ENCODE measurements at places on chromosomes 4 and X.

DNA sequence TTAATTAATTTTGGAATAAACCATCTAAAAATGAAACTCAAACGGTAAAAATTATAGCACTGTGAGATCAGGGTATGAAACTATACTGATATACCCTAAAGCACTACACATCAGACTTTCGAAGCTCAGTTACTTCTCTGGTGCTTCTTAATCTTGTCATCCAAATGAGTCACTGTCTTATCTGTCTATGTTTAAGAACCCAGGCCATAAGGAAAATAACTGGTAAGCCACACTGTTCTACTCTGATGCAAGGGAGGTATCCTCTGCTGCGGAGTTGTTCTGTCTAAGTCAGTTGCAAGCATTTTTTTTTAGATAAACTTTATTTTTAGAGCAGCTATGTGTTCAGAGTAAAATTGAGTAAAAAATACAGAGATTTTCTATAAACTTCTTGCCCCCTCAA lies 830.8 kb upstream of the POU3F4 start:
- no peak for DNase-seq

DNA sequence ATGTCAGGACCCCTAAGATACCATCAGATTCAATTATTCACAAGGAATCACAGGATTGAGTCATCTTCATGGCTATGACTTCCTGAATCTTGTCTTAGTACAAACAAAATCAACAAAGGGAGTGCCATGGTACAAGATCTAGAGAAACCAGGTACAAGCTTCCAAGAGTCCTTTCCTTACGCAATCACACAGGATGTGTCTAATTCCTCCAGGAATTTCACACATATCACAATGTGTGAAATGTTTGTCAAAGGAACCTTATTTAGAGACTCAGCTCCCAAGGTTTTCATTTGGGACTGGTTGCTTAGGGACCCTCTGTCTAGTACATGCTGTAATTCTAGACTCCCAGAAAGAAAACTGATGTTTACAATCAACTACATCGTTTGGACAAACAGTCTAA lies 83.0 kb downstream of the MAB21L2 start:
- DNase-seq = no peak

- DNase-seq = no peak
These were observed 33.6 kb downstream of the TMEM154 start for GRCh38 chr4:152646221-152646620.

DNA sequence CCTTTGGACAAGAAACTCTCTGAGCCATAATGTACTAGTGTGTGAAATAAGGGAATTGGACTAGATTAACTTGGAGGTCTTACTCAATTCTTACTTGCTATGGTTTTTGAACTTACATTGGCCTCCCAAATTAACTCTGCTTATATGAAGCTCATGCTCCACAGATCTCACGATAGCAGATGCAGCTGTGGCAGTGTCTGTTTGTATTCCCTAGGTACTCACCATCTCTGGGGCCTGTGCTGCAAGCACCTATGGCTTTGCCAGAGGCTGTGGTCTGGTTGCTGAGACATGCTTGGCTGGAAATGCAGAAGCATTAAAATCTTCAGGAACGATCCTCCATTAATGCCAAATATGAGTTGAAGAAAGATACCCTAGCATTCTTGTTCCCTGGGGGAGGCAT lies 112.8 kb downstream of the MSL3 start:
- DNase-seq = no peak

GRCh38 chr4:73853246-73853704 lies at the start of gene PF4V1:
Gene PF4V1 (plus strand): TSS chr4:73853296. CDS start chr4:73853363, 67 bp downstream.
- DNase-seq = no peak

GRCh38 chr4:41758884-41759283 lies 10.4 kb upstream of the PHOX2B start:
- DNase-seq = no peak

GRCh38 chr4:4668355-4669210 lies 126.7 kb upstream of the STX18 start:
- DNase-seq = no peak

DNA sequence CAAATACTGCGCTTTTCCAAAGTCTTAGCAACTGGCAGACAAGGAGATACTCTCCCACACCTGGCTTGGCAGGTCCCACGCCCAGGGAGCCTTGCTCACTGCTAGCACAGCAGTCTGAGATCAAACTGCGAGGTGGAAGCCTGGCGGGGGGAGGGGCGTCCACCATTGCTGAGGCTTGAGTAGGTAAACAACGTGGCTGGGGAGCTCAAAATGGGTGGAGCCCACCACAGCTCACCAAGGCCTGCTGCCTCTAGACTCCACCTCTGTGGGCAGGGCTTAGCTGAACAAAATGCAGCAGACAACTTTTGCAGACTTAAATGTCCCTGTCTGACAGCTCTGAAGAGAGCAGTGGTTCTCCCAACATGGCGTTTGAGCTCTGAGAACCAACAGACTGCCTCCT lies 23.0 kb upstream of the NFKB1 start:
- no peak for DNase-seq

GRCh38 chrX:153491351-153491914 lies 3.3 kb upstream of the BGN start:
- no peak for DNase-seq

GRCh38 chr4:153261914-153262313 lies 57.7 kb downstream of the TRIM2 start:
- no peak for DNase-seq

- no peak for DNase-seq
These were observed 374.6 kb upstream of the SLC7A11 start for GRCh38 chr4:138616775-138617174.

GRCh38 chrX:71098302-71098701 lies 2.7 kb downstream of the FOXO4 start:
- peak; percentile 82 for DNase-seq

DNA sequence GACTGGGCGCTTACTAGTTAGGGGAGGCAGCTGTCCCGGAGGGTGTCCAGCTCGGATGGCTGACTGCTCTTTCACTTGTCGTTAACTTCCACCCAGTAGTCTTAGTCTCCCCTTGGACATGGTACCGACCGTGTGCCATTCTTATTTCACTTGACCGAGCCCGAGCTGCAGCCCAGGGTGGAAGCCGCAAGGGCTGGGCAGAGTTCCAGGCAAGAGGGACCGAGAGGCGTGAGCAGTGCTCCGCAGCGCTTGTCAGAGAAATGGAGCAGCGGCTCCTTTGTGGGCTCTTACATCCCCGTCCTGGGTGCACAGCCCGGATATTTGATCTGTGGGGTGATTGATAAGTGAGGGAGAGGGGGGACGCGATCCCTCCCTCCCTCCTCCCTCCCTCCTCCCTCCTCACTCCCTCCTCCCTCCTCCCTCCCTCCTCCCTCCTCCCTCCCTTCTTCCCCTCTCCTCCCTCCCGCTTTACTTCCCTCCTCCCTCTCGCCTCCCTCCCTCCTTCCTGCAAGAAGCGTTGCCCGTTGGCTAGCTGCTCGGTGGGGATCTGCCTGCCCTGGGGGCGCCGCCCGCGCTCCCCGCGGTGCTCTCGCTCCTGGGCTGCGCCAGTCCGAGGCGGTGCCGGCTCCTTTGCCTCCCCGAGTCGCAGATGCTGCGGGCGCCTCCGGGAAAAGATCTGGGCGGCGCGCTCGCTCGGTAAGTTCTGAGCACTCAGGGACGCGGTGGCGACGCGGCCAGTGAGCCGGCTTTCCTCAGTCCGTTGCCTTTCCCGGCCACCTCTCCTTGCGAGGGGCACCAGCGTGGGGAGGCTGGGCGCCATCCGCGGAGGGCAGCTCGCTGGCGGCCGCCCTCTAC lies at the start of gene SLITRK2:
Gene SLITRK2 (plus strand): TSS at position 499 of the 855 bp plus-strand sequence. CDS start 4,597 bp downstream, outside the sequence.
- no peak for DNase-seq

- no peak for DNase-seq
These were observed 222.4 kb downstream of the SHROOM3 start for GRCh38 chr4:76657443-76657842.

GRCh38 chr4:35175894-35176293 lies 1068.4 kb downstream of the ARAP2 start:
- no peak for DNase-seq

- DNase-seq = no peak
These were observed 31.4 kb downstream of the SSX5 start for GRCh38 chrX:48165241-48165640.

- no peak for DNase-seq
These were observed 8.4 kb upstream of the NWD2 start for GRCh38 chr4:37236165-37236564.

- DNase-seq = no peak
These were observed 15.2 kb upstream of the HMX1 start for GRCh38 chr4:8886612-8887406.

DNA sequence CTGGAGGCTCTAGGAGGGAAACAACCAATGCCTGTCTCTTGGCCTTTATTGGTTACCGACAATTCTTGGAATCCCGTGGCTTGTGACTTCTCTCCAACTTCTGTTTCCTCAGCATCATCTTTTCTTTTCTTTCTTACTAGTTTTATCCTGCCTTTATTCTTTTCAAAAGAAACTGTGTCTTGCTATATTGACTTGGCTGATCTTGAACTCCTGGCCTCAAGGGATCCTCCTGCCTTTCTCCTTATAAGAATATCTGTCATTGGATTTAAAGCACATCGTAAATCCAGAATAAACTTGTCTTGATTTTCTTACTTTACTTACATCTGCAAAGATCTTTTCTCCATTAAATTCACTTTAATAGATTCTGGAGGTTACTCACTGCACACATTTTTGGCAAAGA lies 49.9 kb upstream of the UGT2B10 start:
- DNase-seq = no peak

- no peak for DNase-seq
These were observed 35.1 kb upstream of the NPY2R start for GRCh38 chr4:155173371-155173770.

GRCh38 chr4:37757761-37758160 lies 68.7 kb upstream of the PGM2 start:
- DNase-seq = no peak

DNA sequence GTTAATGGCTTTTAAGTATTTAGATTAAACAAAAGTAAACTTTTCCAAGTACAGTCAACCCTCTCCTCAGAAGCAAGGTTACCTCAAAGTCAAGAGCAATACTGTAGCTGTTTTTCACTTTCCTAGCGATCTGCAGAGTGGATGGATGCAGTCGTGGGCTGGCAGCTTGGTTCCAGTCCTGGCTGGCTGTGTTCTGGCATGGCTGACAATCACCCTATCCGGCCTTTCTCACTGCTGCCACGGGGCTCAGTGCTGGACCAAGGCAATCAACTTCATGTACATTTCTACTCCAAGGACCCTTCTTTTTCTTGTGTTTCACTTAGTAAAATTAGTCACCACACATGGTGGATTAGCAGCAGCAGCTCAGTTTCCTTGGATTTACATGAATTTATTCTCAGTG lies 208.3 kb downstream of the GABRB1 start:
- no peak for DNase-seq

GRCh38 chr4:42816189-42816879 lies 76.2 kb upstream of the GRXCR1 start:
- no peak for DNase-seq

DNA sequence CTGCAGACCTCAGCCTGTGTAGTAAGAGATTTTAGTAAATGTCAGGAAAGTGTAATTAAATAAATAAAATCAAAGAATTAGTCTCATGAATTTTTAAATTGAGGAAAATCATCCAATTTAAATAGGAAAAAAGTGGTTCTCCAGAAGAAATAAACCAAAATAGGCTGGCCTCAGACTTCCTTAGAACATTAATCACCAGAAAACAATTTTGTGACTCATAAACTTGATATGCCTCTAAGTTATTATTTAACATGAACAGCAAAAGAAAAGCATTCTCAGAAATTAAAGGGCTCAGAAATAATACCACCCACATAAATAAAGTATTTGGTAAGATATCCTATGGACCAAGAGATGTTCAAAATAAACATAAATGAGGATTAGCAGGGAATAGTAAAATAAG lies 14.3 kb downstream of the FAM47B start:
- DNase-seq = no peak

GRCh38 chr4:95294321-95294720 lies 254.5 kb downstream of the UNC5C start:
- DNase-seq = no peak

- no peak for DNase-seq
These were observed 303.7 kb downstream of the ARHGAP24 start for GRCh38 chr4:85778632-85779131.

GRCh38 chrX:68411729-68412128 lies 21.6 kb downstream of the OPHN1 start:
- DNase-seq = no peak

GRCh38 chrX:131747173-131747572 lies 203.3 kb downstream of the OR13H1 start:
- DNase-seq = no peak

GRCh38 chr4:71229477-71230270 lies 109.1 kb upstream of the SLC4A4 start:
- DNase-seq = no peak

GRCh38 chr4:7166237-7166636 lies 26.1 kb upstream of the SORCS2 start:
- DNase-seq = no peak

GRCh38 chrX:23114241-23114640 lies 114.5 kb downstream of the DDX53 start:
- no peak for DNase-seq

- DNase-seq = peak; percentile 38
These were observed 187.2 kb downstream of the FBXW7 start for GRCh38 chr4:152348670-152349069.

DNA sequence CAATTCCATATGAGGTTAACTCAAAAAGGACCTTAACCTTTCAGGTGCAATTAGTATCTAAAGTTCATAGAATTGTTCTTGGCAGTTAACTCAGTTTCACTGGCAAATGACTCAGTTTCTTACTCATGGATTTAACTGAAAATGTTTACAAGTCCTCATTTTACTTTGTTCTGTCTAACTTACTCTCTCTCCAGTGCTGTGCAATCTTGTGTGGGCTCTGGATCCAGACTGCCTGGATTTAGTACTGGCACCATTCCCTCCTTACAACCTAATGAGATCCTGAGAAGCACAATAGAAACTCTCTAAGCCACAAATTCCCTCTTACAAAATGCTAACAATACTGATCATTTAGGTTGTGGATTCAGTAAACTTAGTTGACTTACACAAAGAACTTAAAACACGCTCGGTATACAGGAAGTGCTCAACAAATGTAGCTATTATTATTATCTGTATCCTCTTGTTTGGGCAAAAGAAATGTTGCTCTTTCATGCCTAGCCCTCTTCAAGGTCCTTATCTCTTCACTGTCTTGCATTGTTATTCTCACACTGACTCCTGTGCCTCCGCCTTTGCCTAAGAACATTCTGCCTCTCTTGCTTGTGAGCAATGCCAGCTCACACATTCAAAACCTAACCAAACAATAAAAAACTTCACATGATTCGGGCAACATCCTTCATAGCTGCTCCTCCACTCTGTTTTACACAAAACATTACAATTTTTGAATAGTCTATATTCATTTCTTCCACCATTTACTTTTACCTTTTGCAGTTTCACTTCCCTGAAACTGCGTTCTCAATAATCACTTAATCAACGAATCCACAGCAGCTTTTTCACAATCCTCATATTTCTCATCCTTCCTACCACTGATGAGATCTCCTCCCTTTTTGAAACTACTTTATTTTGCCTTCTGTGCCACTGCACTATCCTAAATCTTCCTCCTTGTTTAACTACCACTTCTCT lies 91.8 kb downstream of the PDE5A start:
- DNase-seq = no peak

DNA sequence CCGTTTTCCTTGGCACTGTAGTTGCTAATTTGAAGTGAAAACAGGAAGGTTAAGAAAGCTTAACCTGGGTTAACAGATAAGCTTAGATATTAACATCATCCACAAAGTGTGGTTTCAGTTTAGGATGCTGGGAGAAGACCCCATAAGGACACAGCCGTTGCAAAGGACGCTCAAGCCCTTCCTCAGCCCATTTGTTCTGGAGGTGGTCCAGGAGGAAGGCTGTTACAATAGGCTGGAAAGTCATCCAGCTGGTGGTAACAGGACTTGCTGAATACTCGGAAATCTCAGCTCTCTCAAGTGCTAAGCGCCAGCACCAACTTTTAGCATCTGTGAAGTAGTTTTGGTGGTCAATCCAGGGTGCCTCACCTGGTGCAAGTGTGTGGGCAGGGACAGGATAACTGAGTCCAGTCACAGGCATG lies 14.2 kb downstream of the CHST7 start:
- no peak for DNase-seq
